ENCODE measurements at places on chromosomes 6 and 20.

DNA sequence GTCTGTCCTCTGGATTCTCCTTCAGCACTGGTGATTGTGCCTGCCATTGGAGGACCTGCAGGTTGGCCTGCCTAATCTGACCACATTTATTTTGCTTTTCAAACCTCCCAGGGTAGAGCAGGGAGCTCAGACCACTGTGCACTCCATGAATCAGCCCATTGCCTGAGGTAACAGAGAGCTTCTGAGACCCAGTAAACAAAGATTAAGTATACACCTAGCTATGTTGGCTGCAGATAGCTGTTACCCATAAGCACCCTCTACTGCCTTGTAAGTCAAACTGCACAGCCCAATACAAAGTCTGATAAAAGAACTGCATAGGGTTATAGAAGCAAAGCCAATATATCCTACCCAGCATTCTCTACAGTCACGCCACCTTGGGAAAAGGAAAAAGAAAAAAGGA lies 338.7 kb downstream of the HTR1B start:
- DNase-seq = no peak

DNA sequence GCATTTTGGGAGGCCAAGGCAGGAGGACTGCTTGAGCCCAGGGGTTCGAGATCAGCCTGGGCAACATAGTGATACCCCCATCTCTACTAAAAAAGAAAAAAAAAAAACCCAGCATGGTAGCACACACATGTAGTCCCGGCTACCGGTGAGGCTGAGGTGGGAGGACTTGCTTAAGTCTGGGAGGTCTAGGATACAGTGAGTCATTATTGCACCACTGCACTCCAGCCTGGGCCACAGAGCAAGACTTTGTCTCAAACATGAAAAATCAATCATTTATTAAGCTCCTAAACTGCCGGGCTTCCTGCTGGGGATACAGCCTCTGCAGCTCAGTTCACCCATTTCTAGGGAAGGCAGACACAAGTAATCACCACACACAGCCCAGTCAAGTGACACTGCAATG lies 7.3 kb upstream of the USP45 start:
- DNase-seq = no peak

DNA sequence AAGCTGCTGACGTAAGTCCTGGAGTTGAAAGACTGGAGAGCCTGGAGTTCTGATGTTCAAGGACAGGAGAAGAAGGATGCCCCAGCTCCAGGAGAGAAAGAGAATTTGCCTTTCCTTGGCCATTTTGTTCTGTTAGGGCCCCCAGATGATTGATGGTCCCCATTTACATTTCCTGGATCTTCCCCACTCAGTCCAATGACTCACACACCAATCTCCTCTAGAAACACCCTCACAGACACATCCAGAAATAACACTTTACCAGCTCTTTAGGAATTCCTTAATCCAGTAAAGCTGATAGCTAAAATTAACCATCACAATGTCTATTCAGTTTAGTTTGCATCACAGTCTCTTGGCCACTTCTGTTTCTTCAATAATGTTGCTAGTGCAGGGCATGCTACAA lies 260.2 kb upstream of the IRAK1BP1 start:
- no peak for DNase-seq

- DNase-seq = peak; percentile 61
These were observed 34.7 kb downstream of the TFEB start for GRCh38 chr6:41700463-41701347.

- DNase-seq = peak; percentile 60
These were observed 658.8 kb downstream of the PTPRT start for GRCh38 chr20:42530855-42531448.

DNA sequence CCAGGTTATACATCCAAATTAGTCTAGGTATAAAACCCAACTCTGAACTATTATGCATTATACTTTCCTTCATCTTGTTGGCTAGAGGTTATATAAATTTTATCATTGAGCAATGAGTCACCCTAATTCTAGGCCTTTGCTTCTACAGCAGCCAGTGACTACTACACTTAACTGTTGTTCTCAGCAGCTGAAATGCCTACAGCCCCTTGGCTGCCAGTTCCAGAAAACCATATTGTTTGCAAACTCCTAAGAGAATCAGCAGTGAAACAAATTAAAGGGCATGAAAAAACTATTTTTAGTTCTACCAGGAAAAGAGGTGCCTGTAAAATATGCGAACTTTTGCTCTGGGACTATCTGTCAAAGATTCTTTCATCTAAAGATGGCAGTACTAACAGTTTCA lies 292.8 kb downstream of the FRK start:
- no peak for DNase-seq

GRCh38 chr6:2478200-2478599 lies 232.8 kb upstream of the GMDS start:
- no peak for DNase-seq

DNA sequence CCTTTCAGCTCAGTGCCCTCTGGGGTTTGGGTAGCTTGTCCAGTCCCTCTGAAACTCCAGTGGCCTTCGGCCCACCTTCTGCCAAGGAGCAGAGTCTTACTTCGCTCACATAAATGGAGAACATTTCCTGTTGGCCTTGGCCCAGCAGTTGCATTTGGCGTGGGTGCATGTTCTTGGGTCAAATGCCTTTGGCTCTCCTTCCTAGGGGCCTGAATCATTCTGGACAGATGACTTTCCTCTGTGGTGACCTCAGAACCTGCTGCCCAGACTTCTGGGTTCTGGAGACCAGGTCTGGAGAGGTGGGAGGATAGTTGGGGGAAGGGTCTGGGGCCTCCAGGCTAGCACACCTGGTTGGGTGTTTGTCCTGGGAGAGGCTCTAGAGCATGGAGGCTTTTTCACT lies 29.3 kb downstream of the BCAS4 start:
- DNase-seq = no peak

DNA sequence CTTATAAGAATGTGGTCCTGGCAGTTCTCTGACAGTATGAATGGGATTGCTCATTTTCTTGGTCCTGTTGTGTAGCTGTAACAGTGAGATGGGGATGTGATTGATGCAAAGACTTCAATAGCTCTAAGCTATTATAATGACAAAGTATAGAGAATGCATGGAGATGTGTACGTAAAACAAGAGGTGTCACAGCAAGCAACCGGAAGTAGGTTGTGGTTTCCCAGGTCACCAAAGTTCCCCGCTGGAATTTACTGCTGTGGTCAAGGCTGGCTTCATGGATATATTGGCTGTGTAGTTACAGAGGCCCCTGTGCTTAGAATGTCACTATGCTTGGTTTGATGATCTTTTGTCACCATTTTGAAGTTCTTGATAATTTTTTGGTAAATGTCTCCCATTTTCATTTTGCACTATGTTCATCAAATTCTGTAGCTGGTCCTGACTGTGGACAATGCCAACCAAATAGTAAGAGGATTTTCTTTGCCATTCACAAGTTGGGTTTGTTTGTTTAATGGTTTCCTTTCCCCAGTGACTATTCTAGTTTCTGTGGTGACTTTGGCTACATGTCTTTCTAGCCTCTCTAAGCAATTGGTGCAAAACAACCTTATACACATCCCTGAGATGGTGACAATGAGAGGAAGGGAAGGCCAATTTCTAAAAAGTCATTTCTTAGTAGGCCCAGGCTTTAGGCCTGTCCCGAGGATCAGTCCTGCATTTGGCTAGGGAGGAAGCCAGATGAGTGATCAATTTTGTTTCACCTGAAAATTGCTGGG lies 10.5 kb downstream of the DNAH8 start:
- DNase-seq = no peak

DNA sequence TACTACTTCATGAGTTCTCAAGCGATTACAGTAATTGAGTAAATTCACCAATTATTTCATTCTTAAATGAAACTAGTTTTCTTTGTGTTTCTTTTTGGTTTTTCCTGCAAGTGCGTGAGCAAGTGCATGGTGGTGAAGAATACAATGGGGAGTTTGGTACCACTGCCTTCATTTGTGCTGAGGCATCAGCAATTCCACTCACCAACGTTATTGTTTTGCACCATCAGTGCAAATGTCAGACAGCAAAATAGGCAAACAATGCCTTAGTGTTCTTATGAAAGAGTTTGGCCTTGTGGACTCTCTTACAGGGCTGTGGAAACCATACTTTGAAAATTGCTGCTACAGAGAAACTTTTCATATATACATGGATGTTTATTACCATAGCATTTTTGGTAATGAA lies 8.2 kb downstream of the CDH26 start:
- DNase-seq = peak; percentile 87

Measured in Ammon's horn (tissue), 1 donor.